AG20443 (cell line): ENCODE measurements at places on chromosomes 6 and 20.

- no peak for DNase-seq
Measured at GRCh38 chr6:37866590-37867507, 47.3 kb downstream of the ZFAND3 start.

GRCh38 chr6:4125933-4126864, 9.2 kb downstream of the ECI2 start:
- peak; percentile 81 for DNase-seq

DNA sequence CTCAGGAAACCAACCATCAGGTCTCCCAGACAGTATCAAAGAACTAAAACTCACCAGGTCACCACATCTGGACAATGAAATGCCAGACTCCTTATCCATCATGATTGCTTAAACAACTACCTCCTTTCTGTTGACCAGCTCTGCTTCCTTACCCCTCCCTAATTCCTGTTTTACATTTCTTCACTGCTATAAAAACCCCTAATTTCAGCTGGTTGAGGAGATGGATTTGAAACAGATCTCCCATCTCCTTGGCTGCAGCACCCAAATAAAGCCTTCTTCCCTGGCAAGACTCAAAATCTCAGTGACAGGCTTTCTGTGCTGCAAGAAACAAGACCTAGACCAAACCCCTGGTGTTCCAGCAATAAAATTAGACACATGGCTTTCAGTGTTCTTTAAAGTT, 40.3 kb downstream of the MYLK4 start:
- no peak for DNase-seq

- no peak for DNase-seq
Measured at GRCh38 chr6:91198588-91199255, 611.9 kb upstream of the MAP3K7 start.

- DNase-seq: no peak
Measured at GRCh38 chr20:15162079-15162647, 824.8 kb upstream of the FLRT3 start.

GRCh38 chr20:39072653-39073052, 110.5 kb downstream of the DHX35 start:
- DNase-seq: no peak

- DNase-seq: no peak
Measured at GRCh38 chr6:105817961-105818360, 268.2 kb upstream of the PRDM1 start.

DNA sequence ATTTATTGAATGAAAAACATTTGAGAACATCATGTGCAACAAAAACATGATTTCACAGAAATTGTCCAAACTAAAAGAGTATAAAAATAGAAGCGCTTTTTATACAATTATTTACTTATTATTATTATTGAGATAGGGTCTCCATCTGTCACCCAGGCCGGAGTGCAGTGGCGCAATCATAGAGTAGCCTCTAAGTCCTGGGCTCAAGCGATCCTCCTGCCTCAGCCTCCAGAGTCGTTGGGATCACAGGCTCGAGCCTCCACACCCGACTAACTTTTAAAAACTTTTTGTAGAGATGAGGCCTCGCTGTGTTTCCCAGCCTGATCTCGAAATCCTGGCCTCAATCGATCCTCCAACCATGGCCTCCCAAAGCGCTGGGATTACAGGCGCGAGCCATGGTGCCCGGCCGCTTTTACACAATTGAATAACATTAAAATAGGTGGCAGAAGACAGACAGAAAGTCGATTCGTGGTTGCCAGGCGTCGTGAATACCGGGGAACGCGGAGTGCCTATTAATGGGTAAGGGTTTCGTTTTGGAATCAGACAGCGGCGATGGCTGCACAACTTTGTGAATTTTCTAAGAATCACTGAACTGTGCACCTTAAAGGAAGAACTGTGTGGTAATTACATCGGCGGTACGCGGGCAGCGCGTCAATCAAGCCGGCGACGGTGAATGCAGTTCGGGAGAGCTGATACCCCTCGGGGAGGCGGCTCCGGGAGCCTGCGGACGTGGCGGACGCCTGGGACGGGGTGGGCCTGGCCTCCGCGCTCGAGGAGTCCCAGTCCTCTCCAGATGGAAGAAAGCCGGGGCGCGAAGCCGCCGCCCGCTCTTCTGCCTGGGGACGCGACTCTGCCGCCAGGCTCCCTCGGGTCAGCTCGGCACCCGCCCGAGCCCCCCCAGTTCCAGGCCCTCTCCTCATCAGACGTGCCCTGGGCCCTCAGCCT, 807 bp downstream of the TBC1D20 start:
- peak; percentile 82 for DNase-seq

DNA sequence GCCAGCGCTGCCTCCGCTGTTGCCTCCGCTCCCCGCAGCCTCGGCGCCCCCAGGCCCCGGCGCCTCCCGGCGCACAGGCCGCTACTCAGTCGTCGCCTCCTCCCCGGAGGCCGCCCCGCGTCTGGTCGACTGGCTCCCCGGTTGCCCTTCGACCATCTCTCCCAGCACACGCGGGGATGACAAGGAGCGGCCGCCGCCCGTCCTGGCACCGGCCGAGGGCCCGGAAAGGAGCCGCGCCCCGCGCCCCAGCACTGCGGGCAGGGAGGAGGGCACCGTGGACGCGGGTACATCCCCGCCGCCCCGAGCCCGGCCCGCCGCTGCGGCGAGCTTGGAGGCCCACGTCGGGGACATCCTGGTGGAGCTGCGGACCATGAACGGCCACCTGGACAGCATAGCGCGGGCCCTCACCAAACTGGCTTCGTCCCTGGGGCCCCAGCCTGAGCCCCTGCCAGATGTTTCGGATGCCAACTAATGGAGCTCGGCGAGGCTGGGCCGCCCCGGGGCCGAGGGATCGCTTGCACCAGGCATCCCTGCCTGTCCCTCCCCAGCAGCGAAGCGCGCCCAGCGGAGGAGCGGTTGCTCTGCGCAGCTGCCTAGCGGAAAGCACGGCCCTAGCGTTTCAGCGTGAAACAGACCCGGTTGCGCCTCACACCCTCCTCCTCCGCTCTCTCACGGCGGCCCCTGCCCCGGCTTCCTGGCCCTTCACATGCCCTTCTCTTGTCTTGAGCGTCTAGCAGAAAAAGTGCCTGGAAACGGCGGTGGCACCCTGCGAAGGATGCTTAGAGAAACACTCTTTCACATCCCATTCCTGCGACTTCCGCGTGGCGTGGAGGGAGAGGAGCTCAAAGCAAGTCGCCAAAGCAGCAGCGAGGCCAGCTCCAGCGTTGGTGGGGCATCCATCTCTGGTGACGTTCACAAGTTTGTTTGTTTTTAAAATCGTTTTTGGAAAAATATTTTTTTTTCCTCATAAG, 285.8 kb upstream of the SUPT3H start:
- no peak for DNase-seq

DNA sequence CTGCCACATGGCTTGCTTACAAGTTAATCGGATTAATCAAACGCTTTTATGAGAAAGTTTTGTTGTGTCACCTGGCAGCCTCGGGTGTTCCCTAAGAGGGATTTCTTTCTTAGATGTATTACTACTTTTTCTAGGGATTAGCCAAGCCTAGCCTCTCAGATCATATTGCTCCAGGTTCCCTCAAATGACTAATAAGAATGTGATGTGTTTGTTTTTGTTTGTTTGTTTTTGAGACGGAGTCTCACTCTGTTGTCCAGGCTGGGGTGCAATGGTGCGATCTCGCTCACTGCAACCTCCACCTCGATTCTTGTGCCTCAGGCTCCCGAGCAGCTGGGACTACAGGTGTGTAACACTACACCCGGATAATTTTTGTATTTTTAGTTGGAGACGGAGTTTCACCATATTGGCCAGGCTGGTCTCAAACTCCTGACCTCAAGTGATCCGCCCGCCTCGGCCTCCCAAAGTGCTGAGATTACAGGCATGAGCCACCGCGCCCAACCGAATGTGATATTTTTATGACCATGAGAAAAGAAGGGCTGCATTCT, 977 bp downstream of the HMGN4 start:
- DNase-seq: no peak

- peak; percentile 61 for DNase-seq
Measured at GRCh38 chr20:37323985-37324384, 22.0 kb upstream of the SRC start.

- no peak for DNase-seq
Measured at GRCh38 chr20:10359621-10360040, 74.4 kb downstream of the MKKS start.

GRCh38 chr6:8240301-8240700, 138.0 kb upstream of the EEF1E1 start:
- no peak for DNase-seq
